Activated CD8-positive, alpha-beta memory T cell treated with anti-CD3 and anti-CD28 coated beads for 1 hour (primary cell): ENCODE measurements at places on chromosomes 4 and X.

DNA sequence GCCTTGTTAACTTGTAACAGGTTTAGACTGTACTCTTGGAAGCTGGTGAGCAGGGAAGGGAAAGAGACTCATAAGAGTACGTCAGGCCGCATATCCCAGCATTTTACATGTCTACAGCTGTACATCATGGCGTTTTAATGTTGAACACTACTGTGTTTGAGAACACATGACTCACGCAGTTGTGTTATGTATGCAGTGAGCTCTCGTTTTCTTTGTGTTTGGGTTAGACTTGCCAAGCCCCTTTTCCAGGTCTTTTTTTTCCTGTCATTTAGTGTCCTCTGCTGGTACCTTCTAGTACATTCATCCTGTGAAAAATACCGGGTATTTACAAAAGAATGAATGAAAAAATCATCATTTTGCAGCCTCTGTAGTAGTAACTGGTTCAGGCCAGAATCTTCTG lies 35.3 kb downstream of the SMS start:
- no peak for DNase-seq

- no peak for DNase-seq
These were observed 569.1 kb upstream of the GRID2 start for GRCh38 chr4:91734682-91735081.

GRCh38 chr4:180456928-180457327 lies 1786.3 kb upstream of the TENM3 start:
- DNase-seq = no peak

DNA sequence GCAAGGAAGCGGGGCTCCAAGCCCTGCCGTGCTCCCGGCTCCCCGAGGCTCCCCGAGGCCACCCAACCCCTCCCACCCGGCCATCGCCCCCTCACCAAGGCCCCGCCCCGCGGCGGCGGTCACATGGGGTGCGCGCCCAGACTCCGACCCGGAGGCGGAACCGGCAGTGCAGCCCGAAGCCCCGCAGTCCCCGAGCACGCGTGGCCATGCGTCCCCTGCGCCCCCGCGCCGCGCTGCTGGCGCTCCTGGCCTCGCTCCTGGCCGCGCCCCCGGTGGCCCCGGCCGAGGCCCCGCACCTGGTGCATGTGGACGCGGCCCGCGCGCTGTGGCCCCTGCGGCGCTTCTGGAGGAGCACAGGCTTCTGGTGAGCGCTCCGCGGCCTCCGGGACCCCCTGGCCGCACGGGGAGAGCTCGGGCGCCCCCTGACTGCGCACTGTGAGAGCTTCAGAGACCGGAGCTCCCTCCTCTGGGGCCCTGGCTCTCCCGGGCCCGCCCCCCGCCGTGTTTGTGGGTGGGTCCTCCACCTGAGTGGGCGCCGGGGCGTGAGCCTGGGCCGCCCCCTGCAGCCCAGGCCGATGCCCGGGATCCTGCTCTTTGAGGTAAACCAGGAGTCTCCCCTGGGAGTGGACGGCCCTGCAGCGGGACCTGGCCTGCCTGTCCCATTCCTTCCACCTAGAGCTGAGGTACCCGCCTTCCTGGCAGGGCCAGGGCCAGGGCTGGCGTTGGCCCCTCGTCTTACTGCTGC lies at the start of gene IDUA:
Gene IDUA, plus strand, starts transcription at position 166 of the 745 bp plus-strand sequence. Its CDS starts 41 bp downstream, at position 207.
- peak; percentile 82 for DNase-seq

- DNase-seq = no peak
These were observed 254.1 kb downstream of the FBXW7 start for GRCh38 chr4:152281822-152282221.

GRCh38 chr4:105990933-105991332 lies 95.7 kb downstream of the NPNT start:
- DNase-seq = no peak

DNA sequence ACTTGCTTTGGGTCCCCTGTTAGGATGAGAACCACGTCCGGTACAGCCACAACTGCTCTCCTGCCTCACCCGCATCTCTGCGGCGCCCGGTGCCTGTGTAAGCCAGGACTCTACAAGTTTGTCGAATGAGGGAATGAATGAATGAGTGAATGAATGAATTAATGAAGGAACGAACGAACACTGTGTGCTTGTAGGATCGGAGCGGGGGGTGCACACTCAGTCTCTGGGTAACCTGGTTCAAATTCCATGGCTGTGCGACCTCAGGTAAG lies 201.4 kb upstream of the PSAPL1 start:
- DNase-seq = no peak

- DNase-seq = no peak
These were observed 1.3 kb downstream of the PTPN13 start for GRCh38 chr4:86595426-86595805.

- DNase-seq = no peak
These were observed 24.2 kb upstream of the AMELX start for GRCh38 chrX:11269006-11269405.
